Suppressor macrophage treated with lipopolysaccharide for 1 hour (primary cell): ENCODE measurements at places on chromosomes 5 and 9.

GRCh38 chr9:92720807-92721535 is 43.7 kb downstream of the BICD2 start:
- DNase-seq: no peak

GRCh38 chr5:547086-547924 is 23.1 kb upstream of the SLC9A3 start:
- no peak for DNase-seq

DNA sequence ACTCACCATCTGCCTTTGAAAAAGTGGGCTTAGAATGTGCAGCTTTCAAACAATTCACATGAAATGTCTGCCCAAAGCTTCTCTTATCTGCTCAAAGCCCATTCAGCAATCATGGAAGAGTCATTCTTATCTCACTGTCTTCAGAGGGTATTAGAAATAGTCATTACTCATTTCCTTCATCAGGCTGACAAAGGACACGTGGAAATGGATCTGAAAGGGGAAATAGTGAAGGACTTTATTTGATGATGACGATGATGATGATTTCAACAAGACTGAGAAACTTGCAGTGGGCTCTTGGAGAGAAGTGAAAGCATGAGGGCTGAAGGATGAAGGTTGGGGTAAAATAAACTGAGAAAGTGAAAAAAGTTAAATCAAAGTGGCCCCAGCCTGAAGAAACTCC is 194.3 kb downstream of the SMARCA2 start:
- DNase-seq: peak; percentile 78

- DNase-seq: no peak
Observed at GRCh38 chr5:151772029-151772845, 483 bp downstream of the G3BP1 start.

- DNase-seq: no peak
Observed at GRCh38 chr5:155466851-155467250, 453.3 kb downstream of the KIF4B start.

DNA sequence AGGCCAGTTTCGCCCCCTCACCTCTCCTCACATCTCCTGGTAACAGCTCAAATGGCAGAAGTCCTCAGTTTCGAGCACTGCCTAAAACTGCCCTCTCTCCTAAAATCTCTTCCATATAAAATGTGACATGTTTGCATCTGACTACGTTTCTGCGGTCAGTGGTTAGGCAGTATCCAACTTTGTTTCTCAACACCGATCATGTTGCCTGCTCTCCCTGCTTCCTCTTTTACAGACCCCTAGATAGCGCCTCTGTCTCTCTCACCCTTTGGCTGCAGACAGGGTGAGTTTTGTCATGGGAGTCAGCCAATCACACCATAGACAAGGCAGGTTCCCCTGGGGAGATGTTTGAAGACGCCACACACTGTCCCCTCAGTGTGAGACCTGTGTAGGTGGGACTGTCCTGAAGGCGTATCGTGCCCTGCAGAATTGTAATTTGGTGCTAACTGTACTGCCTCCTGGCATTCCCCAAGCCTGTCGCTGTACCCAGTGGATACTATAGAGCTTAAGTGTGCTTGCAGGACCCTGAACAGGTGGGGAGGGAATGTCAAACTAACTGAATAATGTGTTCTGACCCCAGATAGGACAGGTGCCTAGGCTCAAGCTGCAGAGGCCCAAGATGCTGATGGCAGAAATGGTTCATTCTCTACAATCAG is 1.1 kb downstream of the HEXB start:
- peak; percentile 77 for DNase-seq

DNA sequence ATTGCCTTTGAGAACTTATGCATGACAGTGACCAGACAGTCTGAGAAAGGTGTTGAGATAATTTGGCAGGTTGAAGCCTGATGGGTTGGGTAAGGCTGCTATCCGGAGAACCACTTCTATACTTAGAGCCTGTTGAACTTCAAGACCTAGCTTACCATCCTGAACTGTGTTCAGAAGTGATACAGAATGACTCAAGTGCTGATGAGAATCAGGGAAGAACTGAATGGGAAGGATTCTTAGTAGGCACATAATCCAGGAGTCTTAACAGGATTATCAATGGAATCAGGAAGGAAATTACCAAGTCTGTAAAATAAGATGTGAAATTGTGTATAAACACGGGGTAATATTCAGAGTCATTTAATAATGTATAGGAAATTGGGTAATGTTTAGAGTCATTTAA is 9.0 kb upstream of the PAPPA start:
- no peak for DNase-seq

- no peak for DNase-seq
Observed at GRCh38 chr9:132797861-132798659, 80.0 kb downstream of the AK8 start.

DNA sequence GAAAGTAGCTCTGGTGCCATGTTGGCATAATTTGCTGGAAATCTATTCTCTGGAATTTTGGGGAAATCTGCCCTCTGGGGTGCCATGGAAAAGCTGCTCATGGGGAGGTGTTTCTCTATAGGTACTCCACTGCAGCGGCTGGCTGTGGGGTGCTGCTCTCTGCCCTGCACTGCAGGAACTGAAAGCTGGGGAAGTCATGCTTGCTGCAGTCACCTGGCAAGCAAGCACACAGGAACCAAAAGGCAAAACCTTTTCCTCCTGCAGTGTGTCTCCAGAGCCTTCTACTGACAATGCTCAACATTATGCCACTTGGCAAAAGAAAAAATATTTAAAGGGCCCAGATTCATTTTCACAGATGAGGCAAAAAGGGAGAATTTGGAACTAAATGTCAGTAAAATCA is 25.8 kb upstream of the CARNMT1 start:
- DNase-seq: no peak

DNA sequence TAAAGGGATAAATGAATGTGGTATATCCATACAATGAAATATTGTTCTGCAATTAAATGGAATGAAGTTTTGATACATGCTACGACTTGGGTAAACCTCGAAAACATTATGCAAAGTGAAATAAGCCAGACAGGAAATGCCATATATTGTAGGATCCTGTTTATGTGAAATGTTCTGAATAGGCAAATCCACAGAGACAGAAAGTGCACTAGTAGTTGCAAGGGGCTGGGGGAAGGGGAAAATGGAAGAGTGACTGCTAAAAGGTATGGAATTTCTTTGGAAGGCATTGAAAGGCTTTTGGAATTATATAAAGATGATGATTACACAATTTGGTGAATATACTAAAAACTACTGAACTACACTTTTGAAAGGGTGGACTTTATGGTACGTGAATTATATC is 97.0 kb downstream of the FOXD1 start:
- DNase-seq: no peak

DNA sequence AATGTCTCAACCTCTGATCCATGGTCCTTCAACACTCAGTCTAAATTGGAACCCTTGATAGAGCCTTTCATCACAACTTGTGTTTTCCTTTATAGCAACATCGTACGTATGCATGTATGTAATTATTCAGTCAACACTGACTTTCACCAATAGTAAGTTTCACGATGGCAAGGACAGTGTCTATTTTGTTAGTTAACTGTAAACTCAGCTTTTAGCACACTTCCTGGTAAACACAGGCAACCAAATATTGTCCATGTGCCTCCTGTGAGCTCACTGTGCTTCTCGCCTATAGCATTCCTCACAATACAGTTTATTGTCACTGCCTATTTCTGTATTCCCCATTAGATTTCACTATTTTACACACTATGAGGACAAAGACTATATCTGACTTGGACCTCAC is 323.1 kb downstream of the DEPDC1B start:
- no peak for DNase-seq

- peak; percentile 21 for DNase-seq
Observed at GRCh38 chr5:101018299-101018698, 115.2 kb upstream of the ST8SIA4 start.

GRCh38 chr9:18520416-18521047 is 46.6 kb downstream of the ADAMTSL1 start:
- DNase-seq: no peak

DNA sequence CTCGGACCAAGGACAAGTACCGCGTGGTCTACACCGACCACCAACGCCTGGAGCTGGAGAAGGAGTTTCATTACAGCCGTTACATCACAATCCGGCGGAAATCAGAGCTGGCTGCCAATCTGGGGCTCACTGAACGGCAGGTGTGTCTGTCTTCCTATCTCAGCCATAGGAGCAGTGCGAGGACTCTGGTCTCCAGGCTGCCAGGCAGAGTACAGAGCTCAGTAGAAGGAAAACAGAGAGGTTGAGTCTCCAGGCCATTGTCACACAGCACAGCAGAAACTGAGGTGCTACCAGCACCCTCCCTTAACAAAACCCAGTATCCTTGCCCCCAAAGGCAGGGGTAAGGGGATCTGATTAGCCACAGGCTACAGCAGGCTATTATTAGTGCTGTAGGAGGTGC is 7.1 kb upstream of the SLC6A7 start:
- no peak for DNase-seq

- no peak for DNase-seq
Observed at GRCh38 chr5:99926463-99926862, 608.7 kb upstream of the FAM174A start.

GRCh38 chr9:121927081-121927480 is 166.0 kb downstream of the TTLL11 start:
- DNase-seq: no peak

DNA sequence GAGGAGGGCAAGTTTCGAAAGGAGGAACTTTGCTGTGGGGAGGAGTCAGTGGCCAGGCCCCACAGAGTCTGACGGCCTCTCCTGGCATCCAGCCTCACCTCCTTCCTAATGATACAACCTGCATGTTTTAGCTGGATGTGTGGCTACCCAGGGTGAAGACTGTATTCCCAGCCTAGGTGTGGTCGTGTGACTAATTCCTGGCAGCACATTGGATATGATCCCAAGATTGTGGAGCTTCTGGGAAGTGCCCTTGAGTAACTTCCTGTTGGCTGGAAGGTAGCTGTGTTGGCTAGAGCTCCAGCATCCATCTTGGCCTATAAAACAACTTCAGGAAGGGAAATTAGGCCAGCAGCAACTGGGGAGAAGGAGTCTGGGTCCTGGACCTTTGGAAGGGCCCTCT is 19.0 kb upstream of the LPCAT1 start:
- DNase-seq: no peak

GRCh38 chr5:40627706-40628105 is 52.0 kb upstream of the PTGER4 start:
- no peak for DNase-seq

DNA sequence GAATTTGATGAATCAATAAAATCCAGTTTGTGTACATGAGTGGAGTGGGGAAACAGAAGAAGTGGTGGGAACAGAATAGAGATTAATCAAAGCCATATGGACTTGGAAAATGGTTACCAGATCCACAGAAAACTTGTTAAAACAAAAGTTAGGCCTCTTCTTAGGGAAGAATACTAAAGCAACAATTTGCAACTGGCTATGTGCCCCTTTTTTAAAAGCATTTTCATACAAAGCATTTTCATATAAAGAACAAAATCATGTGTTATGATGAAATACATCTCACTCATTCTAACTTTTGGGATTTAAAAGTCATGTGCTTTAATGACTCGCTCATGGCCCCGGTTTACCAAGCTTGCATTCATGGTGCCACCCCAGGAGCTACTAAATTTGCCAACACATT is 276.9 kb downstream of the EFNA5 start:
- DNase-seq: peak; percentile 31

- no peak for DNase-seq
Observed at GRCh38 chr5:124104344-124104743, 592.4 kb downstream of the CSNK1G3 start.

GRCh38 chr5:149583394-149583793 is 2.1 kb downstream of the ARHGEF37 start:
- DNase-seq: no peak

DNA sequence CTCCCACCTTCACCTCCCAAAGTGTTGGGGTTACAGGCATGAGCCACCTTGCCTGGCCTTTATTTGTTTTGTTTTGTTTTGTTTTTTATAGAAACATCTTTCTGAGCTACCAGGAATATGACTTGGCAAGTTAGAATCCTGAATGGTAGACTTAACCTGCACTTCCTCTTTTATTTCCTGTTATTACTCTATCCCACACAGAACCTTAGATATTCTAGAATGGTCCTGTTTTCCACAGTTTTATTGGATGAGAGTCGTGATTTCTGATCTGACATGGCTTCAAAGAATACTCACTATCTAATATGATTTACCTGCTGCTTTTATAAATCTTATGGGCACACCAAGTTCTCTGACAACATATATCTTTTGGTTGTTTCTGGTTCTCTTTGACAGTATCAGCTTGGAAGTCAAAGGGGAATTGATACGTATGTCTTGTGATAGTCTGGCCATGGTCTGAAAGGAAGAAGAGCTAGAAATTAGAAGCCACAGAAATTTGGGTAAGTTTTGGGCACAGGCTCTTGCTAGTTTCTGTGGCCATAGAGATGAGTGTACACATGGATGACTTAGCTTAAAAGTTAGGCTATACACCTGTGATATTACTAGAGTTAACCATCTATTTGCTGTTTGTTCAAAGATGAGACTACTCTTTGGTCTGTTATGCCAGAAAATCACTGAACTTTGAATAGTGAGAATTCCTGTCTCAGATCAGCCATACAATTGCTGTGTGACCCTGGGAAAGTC is 4.7 kb upstream of the PANK3 start:
- DNase-seq: no peak

- no peak for DNase-seq
Observed at GRCh38 chr5:158777647-158778350, 321.9 kb downstream of the EBF1 start.

DNA sequence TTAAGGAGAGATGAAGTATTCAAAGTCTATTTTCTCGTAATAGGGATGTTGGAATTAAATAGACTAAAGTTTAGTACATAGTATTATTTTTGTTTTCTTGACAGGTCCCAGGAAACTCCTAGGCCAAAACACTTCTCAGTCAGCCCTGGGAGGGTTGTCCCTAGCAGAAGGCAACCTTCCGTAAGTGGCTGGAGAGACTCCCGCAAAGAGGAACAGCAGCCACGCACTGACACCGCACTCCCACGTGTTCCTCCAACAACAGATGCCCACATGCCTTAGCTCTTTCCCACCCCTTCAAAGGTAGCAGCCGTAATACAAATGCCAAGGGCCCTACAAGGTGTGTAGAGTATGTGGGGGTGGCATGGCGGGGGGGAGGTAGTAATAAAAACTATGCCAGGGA is 28.4 kb downstream of the PCDHGC5 start:
- DNase-seq: peak; percentile 55

DNA sequence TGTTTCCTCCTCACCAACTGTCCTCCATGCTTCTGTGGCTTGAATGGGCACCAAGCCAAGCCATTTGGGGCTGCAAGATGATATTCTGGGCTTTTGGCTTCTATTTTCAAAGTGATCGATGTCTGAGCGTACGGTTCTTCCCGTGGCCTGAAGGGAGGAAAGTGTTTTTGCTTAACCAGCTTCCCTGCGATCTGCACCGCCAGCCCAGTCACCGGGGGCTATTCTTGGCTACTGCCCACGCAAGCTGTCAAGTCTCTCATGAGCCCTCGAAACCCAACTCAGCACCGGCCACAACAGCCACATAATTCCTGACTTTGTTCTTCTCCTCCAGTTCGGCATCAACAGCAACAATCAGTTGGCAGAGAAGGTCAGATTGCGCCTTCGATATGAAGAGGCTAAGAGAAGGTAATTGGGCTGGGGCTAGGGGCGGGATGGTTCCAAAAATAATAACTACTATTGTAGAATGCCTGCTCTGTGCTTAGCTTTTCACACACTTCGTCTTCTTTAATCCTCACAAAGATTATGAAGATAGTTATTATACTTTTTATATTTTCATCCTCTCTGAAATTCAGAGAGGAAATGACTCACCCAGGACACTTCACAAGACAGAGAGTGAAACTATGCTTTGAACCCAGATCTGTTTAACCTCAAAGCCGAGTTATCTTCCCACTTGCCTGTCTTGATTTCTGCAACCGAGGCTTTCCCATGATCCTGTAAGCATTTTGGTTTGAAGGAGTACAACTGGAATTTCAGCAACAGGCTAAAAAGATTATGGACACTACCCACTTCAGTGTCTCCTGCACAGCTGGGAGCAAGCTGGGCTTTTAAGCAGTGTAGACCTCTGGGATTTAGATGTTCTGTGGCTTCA is 76.4 kb upstream of the RARS1 start:
- DNase-seq: peak; percentile 58
